Coronary artery (tissue), 2 donors: ENCODE measurements at places on chromosomes 5 and 9.

- no peak for DNase-seq
Observed at GRCh38 chr5:116507941-116508655, 66.5 kb downstream of the SEMA6A start.

DNA sequence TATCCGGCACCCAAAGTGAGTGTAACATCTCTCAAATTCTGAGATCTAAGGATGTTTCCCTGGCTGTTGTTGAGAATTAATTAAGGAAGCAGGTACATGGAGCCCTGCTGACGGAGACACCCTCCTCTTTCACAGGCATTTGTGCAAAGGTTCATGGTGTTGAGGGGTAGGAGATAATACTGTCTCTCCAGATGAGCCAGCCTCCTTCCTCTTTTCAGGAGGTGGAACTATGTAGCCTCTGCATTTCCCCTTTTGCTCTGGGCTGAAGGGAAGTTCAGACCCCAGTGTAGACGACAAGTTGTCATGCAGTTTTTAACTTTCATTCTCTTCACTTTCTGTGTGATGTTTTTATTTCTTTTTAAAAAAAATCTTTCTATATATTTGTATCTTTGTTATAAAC, 107.5 kb downstream of the GALNT10 start:
- no peak for DNase-seq

DNA sequence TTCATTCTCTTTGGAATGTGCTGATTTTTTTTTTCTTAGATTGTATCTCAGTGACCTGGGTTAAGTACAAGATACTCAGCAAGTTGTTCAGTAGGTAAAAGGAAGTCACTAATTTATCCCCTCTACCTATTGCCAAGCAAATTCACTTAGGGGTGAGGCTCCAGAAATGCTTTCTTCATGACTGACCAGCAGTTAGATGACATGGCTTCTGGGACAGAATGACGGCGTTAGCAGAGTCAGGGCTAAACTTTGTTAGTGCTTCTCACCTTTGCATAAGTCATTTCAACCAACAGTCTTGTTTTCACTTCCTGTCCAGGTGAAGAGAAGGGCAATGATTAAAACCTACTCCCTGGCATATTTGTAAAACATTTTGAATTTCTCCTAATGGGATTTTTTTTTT, 20.2 kb upstream of the MTAP start:
- DNase-seq, result no peak

DNA sequence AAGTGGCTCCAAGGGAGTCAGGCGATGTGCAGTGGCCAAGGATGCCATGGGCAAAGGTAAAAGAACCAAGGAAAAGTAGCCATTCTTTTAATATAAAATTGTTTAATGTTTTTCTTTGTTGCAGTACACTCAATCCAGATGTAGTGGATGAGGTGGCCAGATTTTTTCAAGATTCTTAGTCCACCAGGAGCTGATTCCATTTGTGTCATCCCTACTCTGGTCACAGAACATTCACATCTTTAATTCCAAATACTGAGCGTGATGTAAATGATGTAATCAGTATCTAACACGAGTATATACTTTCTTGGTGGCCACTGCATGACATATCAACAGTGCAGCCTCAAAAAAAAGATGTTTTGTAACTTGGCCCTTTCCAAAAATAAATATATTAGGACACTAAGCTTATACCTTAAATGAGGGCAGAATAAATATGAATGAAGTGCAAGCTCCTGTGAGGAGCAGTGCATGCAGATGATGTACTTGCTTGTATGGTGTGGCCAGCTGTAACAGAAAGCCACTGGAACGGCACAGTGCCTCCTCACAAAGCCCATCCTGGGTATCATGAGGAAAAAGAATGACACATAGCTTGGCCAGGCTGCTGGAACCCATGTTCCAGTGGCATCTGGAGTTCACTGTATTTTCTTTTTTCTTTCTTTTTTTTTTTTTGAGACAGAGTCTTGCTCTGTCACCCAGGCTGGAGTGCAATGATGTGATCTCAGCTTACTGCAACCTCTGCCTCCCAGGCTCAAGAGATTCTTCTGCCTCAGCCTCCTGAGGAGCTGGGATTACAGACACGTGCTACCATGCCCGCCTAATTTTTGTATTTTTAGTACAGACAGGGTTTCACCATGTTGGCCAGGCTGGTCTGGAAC, 6.5 kb upstream of the SPATA24 start:
- no peak for DNase-seq

DNA sequence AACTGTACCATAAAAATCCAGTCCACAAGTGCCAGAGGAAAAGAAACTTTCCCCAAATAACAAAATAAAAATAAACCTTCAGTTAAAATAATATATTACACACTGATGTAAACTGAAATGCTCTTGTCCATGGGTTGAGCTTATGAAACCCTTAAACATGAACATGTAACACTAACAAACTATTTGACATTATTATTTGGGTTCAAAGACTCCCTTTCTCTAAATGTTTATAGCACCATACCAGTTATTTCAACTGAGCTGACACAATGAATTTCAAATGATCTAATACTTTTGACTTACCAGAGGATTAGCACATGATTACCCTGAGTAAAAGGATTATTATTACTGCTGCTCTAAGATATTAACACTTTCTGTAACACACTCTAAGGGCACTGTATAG, 251.1 kb downstream of the BNC2 start:
- no peak for DNase-seq

DNA sequence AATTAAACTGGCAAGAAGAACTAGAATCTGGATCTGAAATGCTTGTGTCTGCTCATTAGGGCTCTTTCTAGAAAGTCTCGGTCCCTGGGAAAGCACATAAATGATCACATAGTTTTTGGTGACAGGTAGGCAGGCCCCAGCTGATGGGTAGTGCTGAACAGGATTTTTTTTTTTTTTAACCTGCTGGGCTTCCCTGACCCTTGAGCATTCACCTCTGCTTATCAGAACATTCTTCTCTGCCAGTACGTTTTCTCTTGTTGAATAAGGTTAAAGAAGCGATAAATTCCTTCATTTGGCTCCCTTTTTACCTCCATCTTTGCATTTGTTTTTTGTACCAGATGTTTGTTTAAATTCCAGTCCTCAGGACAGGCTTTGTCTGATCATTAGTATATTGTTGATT, 8.8 kb downstream of the KDM4C start:
- DNase-seq, result no peak

GRCh38 chr9:81224166-81225081, 464.9 kb downstream of the TLE1 start:
- DNase-seq, result no peak

DNA sequence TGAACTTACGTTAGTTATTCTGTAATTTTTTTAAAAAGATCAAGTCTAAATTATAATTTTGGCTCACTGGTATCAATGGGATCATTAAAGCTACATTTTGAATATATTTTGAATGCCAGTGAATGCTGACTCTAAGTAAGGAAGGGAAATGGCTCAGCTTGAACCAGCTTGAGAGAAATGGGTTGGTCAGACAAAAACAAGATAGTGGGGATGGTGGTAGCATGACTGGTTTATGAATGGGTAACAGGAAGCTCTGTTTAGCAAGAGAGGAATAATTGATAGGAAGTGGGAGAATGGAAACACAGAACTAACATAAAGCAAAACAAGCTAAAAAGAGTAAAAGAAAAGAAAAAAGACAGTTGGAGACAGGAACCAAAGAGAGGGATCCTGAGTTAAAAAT, 220.2 kb downstream of the ADAMTS6 start:
- no peak for DNase-seq

DNA sequence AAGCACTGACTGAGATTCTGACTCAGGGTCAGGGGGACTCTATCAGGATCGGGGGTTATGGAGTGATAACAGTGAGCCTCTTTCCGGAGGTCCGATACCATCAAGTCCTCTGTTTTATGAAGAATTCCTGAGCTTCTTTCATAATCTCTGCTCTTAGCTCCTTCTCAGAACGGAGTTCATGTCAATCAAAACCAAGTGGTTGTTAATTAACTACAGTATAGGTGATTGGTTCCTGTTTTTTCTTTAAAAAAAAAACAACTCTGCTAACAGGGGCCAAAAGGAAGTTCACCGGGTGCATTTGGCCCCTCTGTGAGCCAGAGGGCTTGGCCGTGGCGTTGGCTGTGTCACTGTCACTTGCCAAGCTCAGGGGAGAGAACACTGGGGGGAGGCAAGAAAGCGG, 4.0 kb downstream of the GFI1B start:
- no peak for DNase-seq

GRCh38 chr5:143713047-143714003, 98.6 kb upstream of the HMHB1 start:
- no peak for DNase-seq

GRCh38 chr5:7662289-7662688, 188.6 kb downstream of the CFAP90 start:
- DNase-seq, result no peak

DNA sequence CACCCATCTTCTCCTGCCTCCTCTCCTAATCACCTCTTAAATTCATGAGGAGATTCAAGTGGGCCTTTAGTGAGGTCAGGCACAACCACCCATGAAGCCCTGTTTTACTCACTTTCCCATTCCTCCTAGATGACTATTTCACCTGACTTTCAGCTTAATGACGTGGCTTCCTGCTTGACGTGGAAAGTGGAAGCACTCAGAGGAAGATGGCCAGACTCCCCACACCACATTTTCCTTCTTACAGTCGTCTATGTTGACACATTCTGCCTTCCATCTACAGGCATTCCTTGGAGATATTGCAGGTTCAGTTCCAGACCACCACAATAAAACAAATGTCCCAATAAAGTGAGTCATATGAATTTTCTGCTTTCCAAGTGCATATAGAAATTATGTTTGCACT, 146.4 kb upstream of the TAS2R1 start:
- no peak for DNase-seq

- DNase-seq, result no peak
Observed at GRCh38 chr5:167452136-167452535, 839.3 kb upstream of the WWC1 start.

DNA sequence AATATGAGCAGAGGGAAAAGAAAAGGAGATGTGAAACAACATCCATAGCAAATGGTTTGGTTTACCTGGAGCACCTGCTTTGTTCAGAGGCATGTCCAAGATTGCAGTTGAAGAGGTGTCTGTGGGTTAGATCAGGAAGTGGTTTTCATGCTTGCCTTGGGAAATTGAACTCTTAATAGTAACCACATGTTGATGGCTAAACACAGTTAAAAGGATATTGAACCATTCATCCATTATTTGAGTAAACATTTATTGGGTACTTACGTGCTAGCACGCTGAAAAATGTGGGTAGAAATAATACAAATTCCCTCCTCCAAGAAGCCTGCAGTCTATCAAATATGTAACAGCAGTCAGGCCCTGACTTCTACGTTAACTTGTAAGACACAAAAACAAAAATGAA, 235.7 kb upstream of the TNC start:
- DNase-seq, result no peak

GRCh38 chr5:130109152-130109551, 204.9 kb downstream of the CHSY3 start:
- no peak for DNase-seq

DNA sequence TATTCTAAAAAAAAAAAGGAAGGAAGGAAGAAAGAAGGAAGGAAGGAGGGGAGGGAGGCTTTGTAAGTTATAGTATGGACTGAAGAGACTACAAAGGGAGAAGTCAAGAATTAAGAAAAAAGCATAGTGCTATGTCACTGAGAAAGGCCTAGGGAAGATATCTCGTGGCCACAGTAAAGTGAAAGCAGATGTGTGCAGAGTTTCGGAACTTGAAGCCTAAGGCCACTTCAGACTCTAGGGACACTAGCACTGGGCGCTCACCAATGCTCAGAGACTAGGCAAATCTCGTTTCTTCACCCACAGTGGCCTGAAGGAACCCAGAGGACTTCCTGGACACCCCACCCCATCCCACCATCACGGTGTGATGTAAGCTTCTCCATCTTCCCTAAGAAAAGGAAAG, 181.4 kb upstream of the TRPM3 start:
- DNase-seq, result no peak

DNA sequence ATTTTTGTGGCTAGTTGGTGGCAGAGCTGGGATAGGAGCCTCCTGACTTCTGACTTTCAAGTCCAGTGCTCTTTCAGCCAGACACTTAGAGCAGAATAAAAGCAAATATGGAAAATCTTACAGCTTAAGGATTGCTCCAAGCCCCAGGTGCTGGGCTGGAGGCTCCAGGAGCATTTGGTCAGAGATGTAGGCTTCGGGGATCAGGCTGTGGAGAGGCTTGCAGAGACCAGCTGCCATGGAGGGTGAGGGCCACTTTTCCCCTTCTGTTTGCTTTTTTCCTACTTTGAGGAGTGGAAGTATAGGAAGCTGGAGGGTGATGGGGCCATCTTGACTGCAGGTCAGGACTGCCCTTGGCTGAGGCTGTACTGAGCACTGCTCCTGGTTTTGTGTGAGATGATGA, 58.9 kb downstream of the RGS3 start:
- DNase-seq, result no peak

DNA sequence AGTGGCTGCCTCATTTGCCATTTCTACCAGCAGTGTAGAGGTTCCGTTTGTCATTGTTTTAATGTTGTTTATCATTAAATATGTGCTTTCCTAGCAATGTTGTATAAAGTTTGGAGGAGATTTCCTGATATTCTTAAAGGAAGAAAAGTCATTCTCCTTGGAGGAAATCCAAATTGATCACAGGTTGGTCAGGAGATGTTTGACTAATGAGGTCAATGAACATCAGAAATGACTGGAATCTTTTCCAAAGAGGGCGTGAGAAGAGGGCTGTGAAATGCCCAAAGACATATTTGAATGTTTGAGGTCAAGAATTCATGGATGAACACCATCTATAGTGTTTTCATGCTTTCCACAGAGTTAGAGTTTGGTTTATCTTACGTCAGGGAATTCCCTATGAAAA, 471.3 kb downstream of the MAT2B start:
- no peak for DNase-seq

GRCh38 chr5:170046241-170046640, 59.5 kb upstream of the FOXI1 start:
- DNase-seq, result no peak

DNA sequence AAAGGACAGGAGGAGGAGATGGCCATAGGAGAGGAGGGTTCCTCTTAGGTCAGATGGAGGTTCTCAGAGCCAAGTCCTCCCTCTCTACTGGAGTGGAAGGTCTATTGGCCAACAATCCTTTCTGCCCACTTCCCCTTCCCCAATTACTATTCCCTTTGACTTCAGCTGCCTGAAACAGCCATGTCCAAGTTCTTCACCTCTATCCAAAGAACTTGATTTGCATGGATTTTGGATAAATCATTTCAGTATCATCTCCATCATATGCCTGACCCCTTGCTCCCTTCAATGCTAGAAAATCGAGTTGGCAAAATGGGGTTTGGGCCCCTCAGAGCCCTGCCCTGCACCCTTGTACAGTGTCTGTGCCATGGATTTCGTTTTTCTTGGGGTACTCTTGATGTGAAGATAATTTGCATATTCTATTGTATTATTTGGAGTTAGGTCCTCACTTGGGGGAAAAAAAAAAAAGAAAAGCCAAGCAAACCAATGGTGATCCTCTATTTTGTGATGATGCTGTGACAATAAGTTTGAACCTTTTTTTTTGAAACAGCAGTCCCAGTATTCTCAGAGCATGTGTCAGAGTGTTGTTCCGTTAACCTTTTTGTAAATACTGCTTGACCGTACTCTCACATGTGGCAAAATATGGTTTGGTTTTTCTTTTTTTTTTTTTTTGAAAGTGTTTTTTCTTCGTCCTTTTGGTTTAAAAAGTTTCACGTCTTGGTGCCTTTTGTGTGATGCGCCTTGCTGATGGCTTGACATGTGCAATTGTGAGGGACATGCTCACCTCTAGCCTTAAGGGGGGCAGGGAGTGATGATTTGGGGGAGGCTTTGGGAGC, 3.1 kb downstream of the EGR1 start:
- DNase-seq, result no peak

GRCh38 chr5:127925916-127926315, 157.7 kb upstream of the SLC12A2 start:
- no peak for DNase-seq
